ENCODE measurements at places on chromosomes 16 and 17.

- H3K4me1 ChIP-seq = peaks cover 11% of the 10 kb centered on the region
- no peak overlapping the region for H3K4me3 ChIP-seq
- peaks cover 3% of the 10 kb centered on the region for H3K36me3 ChIP-seq
- DNase-seq = peak; percentile 62
- H3K27ac ChIP-seq = no peak overlapping the region
- no peaks in the 10 kb centered on the region for H3K27me3 ChIP-seq
Observed at GRCh38 chr17:31596382-31597323, 205.2 kb downstream of the RAB11FIP4 start.

DNA sequence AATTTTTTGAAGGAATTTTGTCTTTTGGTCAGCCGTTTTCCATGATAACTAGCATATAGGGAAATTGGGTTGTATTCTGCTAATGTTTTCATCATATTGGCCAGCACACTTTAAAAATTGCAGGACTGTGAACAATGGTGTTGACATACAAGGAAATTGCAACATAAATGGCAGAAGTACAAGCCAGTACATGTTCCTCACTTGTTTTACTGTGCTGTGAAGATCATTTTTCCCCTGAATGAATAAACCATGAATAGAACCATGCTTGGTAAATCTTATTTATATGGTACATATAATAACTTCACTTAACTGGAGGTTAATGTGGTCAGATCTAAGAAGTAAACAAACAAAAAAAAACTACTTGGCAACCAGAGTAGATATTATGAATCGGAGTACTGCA lies 22.8 kb downstream of the OMG start:
- no peak overlapping the region for H3K27ac ChIP-seq
- DNase-seq = no peak
- H3K4me1 ChIP-seq = no peaks in the 10 kb centered on the region
- H3K27me3 ChIP-seq = no peaks in the 10 kb centered on the region
- no peaks in the 10 kb centered on the region for H3K36me3 ChIP-seq
- H3K4me3 ChIP-seq = no peak overlapping the region

DNA sequence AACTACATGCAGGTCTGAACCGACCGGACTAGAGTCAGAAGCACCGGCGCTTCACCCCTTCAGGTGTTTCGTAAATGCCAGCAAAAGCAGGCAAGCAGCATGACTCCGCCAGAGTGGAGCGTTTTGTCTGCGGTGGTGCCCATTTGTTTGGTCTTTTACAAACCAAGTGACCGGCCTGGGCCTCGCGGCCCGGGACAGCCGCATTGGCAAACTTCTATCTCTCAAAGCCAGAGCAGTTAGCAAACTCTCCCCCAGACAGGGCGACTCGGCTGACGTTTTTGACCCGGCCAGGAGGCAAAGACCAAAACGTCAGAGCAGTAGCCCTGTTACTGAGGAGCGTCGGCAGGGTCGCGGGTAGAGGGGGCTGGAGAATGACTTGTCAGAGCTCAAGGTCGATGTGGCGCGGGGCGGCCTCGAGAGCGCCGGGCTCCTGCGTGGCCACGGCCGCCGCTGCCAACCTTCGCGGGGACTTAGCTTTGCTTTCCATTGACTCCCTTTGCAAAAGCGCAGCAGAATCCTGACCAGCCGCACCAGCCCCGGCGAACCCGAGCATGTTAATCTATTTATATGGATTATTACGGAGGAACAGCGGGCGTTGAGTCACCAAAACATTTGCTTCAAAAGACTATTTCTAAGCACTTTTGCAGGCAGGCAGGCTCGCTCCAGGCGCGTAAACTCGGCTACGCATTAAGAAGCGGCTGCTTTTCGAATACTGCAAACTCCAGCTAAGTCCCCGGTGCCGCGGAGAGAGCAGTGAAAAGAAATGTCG lies 763 bp upstream of the SOX9 start:
- peaks cover 32% of the 10 kb centered on the region for H3K4me1 ChIP-seq
- no peak overlapping the region for H3K27ac ChIP-seq
- peak overlapping the region; percentile 49 for H3K4me3 ChIP-seq

GRCh38 chr16:83138976-83139690 lies 512.4 kb downstream of the CDH13 start:
- H3K36me3 ChIP-seq = no peaks in the 10 kb centered on the region
- no peak for DNase-seq
- H3K4me3 ChIP-seq = no peak overlapping the region
- H3K4me1 ChIP-seq = no peaks in the 10 kb centered on the region

GRCh38 chr16:68298907-68299561 lies 11.7 kb downstream of the SLC7A6OS start:
- H3K4me3 ChIP-seq = no peak overlapping the region
- no peak for DNase-seq

DNA sequence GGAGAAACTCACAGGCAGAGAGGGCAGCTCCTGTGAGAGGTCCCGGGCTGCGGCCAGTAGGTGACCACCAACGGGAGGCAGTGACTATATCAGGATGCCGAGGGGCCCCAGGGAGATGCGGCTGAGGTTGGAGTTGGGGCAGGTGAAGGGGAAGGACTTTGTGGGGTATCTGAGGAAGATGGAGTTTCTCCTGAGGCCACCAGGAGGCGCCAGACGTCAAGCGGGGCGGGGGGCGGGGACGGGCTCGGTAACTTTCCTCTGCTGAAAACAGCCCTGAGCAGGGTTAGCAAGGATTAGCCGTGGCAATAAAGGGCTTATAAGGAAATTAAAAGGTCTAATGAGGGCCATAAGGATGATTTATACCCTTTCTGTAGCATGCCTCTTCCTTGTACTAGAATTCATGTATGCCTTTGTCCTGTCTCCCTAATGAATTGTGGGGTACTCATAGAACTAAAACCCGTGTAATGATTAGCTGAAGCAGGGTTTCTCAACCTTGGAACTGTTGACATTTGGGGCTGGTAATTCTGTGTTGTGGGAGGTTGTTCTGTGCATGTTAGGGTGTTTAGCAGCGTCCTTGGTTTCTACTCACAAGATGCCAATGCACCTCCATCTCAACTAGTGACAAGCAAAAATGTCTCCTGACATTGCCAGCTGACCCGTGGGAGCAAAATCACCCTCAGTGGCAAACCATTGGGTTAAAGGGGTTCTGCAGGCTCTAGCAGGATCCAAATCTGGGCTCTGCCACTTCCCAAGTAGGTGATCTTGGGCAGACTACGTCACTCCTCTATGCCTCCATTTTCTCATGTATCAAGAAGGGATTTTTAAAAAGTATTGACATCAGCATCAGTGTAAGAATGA lies 74.8 kb upstream of the GRIN2A start:
- DNase-seq = peak; percentile 62
- peak overlapping the region; percentile 27 for H3K4me3 ChIP-seq
- H3K27ac ChIP-seq = peak overlapping the region; percentile 79
- peaks cover 8% of the 10 kb centered on the region for H3K4me1 ChIP-seq
- H3K27me3 ChIP-seq = no peaks in the 10 kb centered on the region

Measured in right lobe of liver (tissue), 6 donors.